Aorta (tissue), 5 donors: ENCODE measurements at places on chromosomes 4 and X. TPM values are rescaled to one million over a fixed set of nuclear protein-coding genes. Genes with fewer than 3 reads are reported as not detected.

DNA sequence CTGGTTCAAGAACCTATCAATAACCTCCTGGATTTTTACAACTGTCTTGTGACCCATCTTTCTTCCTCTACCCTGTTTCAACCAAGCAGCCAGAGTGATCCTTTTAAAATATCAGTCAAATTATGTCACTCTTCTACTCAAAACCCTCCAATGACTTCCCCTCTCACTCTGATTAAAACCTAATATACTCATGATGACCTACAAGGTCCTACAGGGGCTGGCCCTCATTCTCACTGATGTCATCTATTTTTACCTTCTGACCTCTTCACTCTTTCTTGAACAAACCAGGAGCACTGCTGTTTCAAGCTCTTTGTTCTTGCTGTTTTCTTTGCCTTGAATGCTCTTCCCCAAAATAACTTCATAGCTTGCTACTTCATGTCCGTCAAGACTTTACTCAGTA, 48.5 kb downstream of the ARHGEF38 start:
- H3K36me3 ChIP-seq, result no peaks in the 10 kb centered on the region
- no peaks in the 10 kb centered on the region for H3K27me3 ChIP-seq
- H3K27ac ChIP-seq, result no peak overlapping the region
- no peaks in the 10 kb centered on the region for H3K4me1 ChIP-seq

DNA sequence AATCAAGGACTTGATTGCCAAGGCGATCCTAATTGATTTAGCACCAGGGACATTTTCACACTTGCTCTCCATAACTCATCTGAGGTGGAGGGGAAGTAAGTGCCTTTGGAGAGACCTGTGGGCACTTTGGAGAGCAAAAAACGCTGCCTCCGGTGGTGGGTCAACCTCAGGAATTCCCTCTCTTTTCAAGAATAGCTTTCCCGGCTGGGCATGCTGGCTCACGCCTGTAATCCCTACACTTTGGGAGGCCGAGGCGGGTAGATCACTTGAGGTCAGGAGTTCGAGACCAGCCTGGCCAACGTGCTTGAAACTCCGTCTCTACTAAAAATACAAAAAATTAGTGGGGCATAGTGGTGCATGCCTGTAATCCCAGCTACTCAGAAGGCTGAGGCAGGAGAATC, 49.2 kb downstream of the PRPS1 start:
- peak overlapping the region; percentile 96 for H3K27ac ChIP-seq
- no peaks in the 10 kb centered on the region for H3K36me3 ChIP-seq
- H3K27me3 ChIP-seq, result no peaks in the 10 kb centered on the region
- no peak overlapping the region for H3K4me3 ChIP-seq
- H3K4me1 ChIP-seq, result peaks cover 6% of the 10 kb centered on the region

The NAT8L gene
- total RNA-seq, result 0.33 TPM

The RGN gene
- 10.3 TPM for total RNA-seq

The TNIP3 gene
- total RNA-seq, result 0.48 TPM

The MAGEA4 gene
- not detected for total RNA-seq

The CLDN34 gene
- 0.36 TPM for total RNA-seq

DNA sequence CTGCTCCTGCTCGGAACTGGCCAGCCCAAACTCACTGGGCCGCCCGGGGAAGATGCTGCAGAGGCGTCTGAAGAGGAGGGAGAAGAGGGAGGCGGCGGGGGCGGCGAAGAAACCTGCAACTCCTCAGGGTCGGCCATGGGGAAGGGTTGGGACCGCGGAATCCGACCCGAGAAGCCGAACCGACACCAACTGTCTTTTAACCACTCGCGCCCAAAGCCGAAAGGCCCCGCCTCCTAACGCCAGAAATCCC, at the start of gene C4orf46:
TSS of gene C4orf46 (minus strand) at position 223 of the 250 bp plus-strand sequence. CDS start at position 137, 86 bp downstream.
- H3K4me3 ChIP-seq, result peak within 1 kb of the TSS; percentile 65
- DNase-seq, result no peak
- no peaks in the 10 kb centered on the region for H3K4me1 ChIP-seq
- no peaks in the 10 kb centered on the region for H3K36me3 ChIP-seq

The FAM156A gene
- total RNA-seq, result 29.5 TPM
